LHCN-M2 (cell line): ENCODE measurements at places on chromosomes 12 and 14.
A peak's percentile ranks its signal among the peaks of the same experiment; 100 is the strongest.

- no peak for DNase-seq
These were observed 703.7 kb upstream of the MGAT4C start for GRCh38 chr12:86959766-86960458.

GRCh38 chr12:75542942-75543341, 31.5 kb upstream of the KRR1 start:
- peak; percentile 71 for DNase-seq

DNA sequence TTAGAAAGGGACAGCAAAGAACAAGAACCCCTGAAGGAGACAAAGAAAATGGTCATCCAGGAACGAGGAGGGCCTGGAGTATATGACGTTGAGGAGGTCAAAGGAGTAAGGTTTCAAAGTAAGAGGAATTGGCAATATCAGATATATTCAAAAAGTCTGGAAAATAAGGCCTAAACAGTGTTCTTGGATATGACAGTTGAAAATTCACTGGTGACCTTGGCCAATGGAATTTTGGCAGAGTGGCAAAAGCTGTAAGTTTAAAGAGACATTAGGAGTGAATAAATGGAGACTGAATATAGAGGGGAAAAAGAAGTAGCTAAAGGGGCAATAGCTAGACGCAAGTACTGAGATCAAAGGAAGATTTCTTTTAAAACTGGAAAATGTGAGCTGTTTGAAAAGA, 4.1 kb upstream of the ACTN1 start:
- no peak for DNase-seq

GRCh38 chr12:51118706-51119105, 35.3 kb upstream of the CSRNP2 start:
- DNase-seq, result peak; percentile 54

GRCh38 chr12:114938487-114939210, 254.7 kb upstream of the TBX3 start:
- no peak for DNase-seq

DNA sequence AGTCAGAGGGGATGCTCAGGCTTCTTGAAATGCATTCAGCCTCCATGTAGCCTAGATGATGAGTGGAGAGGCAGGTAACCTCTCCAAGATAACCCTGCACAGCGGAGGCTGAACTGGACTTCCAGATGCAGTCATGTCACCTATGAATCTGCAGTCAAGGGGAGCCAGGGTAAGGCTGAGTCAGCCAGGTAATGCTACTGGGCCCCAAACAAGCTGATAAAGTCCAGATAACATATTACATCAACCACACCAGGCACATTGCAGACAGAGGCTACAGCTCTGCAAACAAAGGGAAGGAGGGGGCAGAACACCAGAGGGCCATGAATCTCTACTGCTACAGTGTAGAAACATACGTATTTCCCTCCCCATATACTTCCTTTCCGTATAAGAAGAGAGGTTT, 14.0 kb downstream of the RNASE9 start:
- no peak for DNase-seq
